ENCODE measurements at places on chromosomes 3 and 15.

DNA sequence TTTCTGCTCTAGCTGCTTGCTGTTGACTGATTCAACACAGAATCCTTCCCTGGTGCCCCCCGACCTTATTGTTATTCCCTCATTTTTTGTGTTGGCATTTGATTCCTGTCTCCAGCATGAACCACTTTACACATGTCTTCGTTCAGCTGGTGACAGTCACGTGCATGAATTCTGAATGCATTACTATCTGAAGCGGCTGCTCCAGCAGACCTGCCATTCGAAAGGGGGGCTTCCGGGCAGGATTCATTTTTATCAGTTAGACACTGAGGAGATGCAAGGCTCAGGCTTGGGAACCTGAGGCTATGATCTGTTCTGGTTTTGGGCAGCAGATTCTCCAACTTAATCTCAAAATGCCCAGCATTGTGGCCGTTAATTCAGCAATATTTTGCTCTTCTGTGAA, 336.2 kb downstream of the EPHB1 start:
- DNase-seq = peak; percentile 77

DNA sequence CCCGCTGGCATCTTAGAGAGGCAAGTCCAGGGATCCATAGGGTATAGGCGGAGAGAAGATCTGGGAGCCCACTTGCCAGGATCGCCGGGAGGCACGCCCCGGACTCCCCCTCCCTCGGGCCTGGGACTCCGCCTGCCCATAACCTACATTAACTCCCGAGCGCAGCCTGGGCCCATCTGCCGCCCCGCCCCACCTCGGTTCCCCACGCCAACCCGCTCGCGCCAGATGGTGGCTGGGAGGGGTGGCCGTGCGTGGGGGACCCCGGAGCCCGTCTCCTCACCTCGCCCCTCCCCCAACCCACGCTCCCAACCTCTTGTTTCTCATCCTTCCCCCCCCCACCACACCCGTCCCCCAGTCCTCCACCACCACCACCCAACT, 1.7 kb upstream of the DLL4 start:
- no peak for DNase-seq

DNA sequence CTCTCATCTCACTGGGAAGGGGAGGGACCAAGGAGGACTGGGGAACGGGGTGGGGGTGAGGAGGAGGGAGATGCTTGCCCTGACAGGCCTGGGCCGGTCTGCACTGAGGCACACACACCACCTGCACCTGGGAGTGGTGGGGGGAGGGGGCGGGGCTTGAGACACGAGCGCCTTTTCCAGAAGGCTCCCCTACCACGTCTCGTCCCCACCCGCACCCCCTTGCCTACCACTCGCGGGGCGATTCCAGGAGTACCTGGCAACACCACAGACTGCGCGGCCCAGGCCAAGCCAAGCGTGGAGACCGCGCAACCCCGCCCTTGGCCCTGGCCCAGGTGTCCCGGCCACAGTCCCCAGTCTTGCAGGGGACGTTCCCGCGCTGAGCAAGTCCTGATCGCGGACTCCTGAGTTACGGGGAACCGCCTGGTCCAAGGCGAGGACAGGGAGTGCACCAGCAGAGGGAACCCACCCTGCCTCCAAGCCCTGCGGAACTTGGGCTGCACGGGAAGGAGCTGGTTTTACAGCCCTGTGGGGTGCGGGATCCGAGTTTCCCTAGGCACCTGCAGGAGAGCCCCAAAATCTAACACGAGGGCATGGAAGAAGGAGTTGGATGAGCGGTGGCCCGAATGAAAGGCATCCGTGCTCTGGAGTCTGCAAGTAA, 68.1 kb upstream of the SH3GL3 start:
- DNase-seq = no peak

GRCh38 chr3:187069857-187070516, 69.3 kb downstream of the RPL39L start:
- no peak for DNase-seq

- no peak for DNase-seq
Observed at GRCh38 chr3:69747511-69748258, 8.4 kb downstream of the MITF start.

GRCh38 chr3:10602769-10603768, 97.7 kb upstream of the ATP2B2 start:
- no peak for DNase-seq

- DNase-seq = no peak
Observed at GRCh38 chr3:30097022-30097650, 509.3 kb upstream of the TGFBR2 start.

All from spinal cord (tissue), 10 donors.